ENCODE measurements at places on chromosomes 16 and 17. TPM values are rescaled to one million over a fixed set of nuclear protein-coding genes. Genes with fewer than 3 reads are reported as not detected.
A peak's percentile ranks its signal among the peaks of the same experiment; 100 is the strongest.

DNA sequence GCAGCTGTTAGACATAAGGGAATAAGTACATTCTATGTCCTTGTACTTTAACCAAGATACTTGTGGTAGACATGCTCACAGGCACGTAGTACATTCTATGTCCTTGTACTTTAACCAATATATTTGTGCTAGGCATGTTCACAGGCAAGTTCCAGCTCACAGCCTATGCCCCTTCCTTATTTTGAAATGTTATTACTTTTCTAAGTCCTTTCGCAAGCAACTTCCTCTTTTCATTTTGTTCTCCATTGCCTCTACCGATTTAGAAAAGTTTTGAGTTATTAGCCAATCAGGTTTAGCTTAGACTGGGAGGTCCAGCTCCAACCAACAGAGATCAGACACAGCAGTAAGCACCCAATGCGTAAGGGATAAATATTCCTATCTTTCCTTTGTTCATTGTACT, 60.1 kb upstream of the NUDT7 start:
- DNase-seq = no peak

DNA sequence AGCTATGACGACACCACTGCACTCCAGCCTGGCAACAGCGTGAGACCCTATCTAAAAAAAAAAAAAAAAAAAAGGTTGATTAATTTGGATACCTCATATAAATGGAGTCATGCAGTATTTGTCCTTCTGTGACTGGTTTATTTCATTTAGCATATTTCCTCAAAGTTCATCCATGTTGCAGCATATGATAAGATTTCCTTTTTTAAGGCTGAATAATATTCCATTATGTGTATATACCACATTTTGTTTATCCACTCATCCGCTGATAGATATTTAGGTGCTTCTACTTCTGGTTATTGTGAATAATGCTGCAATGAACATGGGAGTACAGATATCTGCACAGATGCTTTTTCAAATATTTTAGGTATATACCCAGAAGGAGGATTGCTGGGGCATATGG, 43.3 kb upstream of the TMC5 start:
- no peak for DNase-seq

GRCh38 chr16:51880776-51881175, 666.2 kb downstream of the TOX3 start:
- DNase-seq = no peak

The ZNF205 gene
- total RNA-seq = 27.6 TPM

The CES3 gene
- total RNA-seq = 3.8 TPM

- DNase-seq = no peak
Observed at GRCh38 chr17:38892620-38893019, 22.8 kb downstream of the LASP1 start.

GRCh38 chr17:4147751-4148310, 4.8 kb downstream of the CYB5D2 start:
- DNase-seq = no peak

DNA sequence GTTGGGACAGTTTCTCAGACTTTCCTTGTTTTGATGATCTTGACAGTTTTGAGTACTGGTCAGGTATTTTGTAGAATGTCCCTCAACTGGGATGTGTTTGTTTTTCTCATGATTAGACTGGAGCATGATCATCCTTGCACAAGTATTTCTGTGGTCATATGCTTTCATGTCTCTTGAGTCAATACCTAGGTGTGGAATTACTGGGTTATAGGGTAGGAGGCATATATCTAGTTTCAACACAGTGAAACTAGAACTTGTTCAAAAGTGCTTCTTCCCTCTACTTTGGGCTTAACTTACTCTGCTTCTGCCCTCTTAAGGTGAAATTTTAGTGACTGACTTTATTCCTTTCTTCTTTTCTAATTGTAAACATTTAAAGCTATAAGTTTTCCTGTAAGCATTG, 30.1 kb downstream of the IKZF3 start:
- DNase-seq = no peak

The KIF2B gene
- not detected for total RNA-seq

GRCh38 chr16:29975811-29976511, 2.3 kb downstream of the TAOK2 start:
- peak; percentile 29 for DNase-seq

- DNase-seq = no peak
Observed at GRCh38 chr16:27317320-27317719, 3.5 kb downstream of the IL4R start.

The FOXN1 gene
- not detected for total RNA-seq

GRCh38 chr16:2366660-2367309, 26.3 kb upstream of the ABCA3 start:
- DNase-seq = no peak

DNA sequence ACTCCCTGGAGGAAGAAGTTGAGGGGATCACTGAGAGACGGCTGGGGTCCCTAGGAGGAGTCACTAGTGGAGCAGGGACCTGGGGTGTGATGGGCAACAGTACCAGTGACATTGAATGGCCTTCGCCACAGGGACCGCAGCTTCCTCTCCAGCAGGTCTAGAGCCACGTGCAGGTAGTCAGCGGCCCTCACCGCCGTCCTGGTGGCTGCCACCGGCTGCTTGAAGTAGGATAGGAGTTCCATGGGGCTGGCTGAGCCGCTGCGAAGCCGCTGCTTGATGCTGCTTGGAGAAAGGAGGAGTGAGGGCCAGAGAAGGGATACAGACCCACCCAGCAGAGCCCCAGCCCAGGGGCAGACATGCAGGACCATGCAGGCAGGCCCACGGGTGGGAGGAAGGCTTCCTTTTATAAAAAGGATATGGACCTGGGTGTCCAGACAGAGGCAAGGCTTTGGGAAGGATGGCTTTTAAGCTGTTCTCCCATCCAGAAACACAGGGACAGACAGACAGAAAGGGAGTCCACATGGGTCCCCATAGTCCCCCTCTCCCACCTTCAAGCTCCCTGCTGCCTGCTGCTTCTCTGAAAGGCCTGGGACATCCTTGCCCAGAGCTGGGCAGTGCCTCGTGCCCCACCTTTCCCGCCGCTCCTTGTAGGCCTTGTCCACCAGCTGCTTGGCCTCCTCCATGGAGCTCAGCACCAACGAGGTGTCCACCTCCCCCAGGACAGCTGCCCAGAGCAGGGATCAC, 827 bp downstream of the MPO start:
- DNase-seq = no peak

The PRDM7 gene
- not detected for total RNA-seq
